ENCODE measurements at places on chromosomes 16 and 17.

DNA sequence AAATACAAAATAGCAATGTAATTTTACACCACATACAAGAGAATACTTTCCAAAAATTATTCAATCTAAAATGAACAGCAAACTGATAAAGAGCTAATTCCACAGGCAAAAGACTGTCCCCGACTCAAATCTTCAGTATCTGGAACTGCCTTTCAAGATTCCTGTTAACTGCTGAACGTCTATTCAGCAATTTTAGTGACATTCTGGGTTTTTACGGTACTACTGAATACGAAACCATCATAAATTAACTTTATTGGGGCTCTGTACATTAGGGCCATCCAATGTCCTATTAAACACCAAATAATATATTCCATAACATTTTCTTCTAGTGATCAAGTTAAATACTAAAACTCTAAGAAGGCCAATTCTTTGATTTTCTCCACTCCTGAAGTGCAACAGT lies 1.6 kb downstream of the FBXL20 start:
- no peak for DNase-seq

GRCh38 chr17:43312011-43312410 lies 78.2 kb upstream of the RNU2-1 start:
- DNase-seq = no peak

DNA sequence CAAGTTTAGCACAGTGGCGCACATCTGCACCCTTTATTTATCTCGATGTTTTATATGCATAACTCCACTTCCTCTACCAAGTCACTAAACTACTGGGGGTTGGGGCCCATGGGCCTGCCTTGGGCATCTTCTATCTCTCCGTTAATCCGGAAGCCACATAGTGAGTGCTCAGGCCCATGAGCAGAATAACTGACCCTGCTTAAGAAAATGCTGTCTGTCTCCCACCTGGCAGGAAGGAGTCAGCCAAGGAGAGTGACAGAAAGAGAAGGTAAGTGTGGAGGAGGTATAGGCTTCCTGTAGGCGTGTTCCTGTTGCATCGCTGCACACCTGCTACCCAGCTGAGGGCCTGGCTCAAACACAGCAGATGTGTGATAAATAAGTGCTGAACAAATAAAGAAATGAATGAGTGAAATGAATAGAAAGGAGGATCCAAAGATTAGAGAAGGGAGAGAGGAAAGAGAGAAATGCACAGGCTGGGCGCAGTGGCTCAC lies 320.1 kb downstream of the SLC39A11 start:
- DNase-seq = no peak

DNA sequence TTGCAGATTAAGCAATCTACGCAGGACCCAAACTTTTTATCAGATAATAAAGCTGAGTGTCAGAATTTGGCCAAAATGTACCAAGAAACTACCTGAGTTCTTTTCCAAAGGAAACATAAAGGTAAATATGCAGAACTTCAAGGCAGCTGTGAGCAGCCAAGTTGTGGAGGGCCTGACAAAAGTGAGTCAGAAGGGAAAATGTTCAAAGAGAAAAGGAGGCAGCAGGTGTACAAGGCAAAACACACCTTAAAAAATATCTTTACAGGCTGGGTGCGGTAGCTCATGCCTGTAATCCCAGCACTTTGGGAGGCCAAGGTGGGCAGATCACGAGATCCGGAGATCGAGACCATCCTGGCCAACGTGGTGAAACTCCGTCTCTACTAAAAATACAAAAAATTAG lies 7.0 kb upstream of the KANSL1 start:
- no peak for DNase-seq

DNA sequence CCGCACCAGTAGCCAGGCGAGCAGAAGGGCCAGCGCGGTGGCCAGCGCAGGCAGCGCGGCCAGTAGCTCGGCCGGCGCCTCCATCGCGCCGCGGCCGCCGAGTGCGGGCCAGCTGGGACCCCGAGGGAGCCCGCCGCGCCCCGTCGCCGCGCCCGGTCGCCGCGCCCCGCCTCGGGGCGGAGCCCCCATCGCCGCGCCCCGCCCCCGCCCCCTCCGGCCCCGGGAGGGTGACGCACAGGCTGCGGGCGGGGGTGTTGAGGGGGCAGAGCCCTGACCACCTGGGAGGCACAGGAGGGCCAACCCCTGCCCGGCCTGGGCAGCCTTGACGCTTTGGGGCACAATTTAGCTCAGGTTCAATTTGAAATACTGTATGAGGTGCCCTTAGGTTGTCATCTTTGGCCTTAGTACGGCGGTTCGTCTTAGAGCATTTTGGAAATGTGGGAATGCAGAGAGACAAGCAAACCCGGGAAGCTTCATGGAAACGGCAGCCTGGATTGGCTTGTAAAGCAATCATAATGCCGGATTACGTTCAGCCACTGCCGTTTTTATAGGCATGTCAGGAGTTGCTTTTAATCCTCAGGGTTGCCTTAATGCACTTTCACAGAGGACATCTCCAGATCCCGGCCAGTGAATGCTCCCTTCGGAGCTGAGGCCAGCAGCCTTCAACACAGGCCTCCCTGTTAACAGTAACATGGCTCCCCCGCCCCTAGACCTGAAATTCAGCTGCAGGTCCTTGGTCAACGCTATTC lies at the start of gene MXRA7:
TSS of gene MXRA7 (minus strand) at position 103 of the 749 bp plus-strand sequence. CDS start at position 84, 19 bp downstream.
- DNase-seq = peak; percentile 62
